ENCODE measurements at places on chromosomes 2 and 18.
A peak's percentile ranks its signal among the peaks of the same experiment; 100 is the strongest.

- DNase-seq, result peak; percentile 27
These were observed 58.1 kb upstream of the KYNU start for GRCh38 chr2:142819411-142819810.

DNA sequence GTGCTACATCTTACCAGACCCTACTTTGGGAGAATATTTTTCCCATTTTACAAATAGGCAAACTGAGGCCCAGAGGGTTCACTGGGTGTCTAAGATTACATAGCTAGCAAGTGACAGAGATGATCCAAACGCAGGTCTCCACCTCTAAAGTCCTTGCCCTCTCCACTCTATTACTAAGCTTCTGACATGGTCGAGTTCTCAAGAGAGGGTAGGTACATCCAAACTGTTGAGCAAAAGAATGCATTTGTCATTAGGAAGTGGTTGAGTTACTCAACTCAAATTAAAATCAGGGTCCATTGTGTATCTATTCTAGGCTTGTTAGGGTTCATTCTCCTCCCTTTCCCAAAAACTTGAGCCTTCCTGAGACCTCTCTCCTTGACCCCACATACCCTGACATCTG, 680.6 kb upstream of the FANCL start:
- DNase-seq, result no peak

- DNase-seq, result no peak
These were observed 36.9 kb downstream of the SCN1A start for GRCh38 chr2:166090908-166091307.

DNA sequence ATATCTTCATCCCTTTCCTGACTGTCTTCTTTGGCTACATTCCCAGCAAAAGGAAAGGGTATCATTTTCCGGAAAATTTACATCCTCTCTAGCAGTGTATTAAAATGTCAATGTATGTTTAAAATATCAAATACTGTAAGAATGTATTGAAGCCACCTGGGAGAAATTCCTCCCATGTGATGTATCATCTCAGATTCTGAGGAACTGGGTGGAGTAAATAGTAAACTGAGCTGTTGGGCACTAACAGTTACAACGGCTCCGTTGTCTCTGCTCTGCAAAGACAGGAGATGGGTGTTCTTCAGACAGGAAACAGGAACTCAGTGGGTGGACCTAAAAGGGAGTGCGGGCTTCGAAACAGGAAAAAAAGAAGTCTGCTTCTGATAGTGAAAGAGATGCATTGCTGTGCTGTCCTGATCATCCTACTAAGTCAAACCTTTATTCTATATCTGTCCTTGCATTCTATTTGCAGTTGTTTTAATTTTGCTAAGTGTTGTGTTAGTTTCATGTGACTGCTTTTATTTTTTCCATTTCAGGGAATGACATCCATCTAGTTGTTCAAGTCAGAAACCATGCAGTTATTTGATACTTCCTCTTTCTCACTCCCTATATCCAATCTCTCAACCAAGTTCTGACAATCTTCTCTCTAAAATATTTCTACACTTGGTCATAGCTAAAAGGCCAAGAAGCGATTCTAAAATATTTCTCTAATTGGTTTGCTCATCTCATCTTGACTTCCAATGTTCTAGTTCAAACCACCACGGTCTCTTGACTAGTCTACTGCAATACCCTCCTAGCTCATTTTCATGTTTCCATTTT, 19.4 kb downstream of the DOK1 start:
- no peak for DNase-seq

All from non-pigmented ciliary epithelial cell (primary cell).